Activated CD4-positive, alpha-beta T cell treated with anti-CD3 and anti-CD28 coated beads, Interleukin-10, Interleukin-2, amounts not matched to agents 100 ng/mL and 50 ng/mL, durations not matched to agents 16 hours and 8 hours (primary cell): ENCODE measurements at places on chromosomes 4 and X.

- peak; percentile 80 for DNase-seq
Measured at GRCh38 chr4:150436598-150437370, 145.2 kb upstream of the MAB21L2 start.

- DNase-seq: no peak
Measured at GRCh38 chrX:369563-370101, 17.1 kb downstream of the PPP2R3B start.

GRCh38 chr4:57280481-57280880, 170.3 kb upstream of the IGFBP7 start:
- no peak for DNase-seq

- DNase-seq: no peak
Measured at GRCh38 chr4:71217688-71218087, 121.1 kb upstream of the SLC4A4 start.

- no peak for DNase-seq
Measured at GRCh38 chrX:112677167-112677566, 2.6 kb downstream of the LHFPL1 start.

DNA sequence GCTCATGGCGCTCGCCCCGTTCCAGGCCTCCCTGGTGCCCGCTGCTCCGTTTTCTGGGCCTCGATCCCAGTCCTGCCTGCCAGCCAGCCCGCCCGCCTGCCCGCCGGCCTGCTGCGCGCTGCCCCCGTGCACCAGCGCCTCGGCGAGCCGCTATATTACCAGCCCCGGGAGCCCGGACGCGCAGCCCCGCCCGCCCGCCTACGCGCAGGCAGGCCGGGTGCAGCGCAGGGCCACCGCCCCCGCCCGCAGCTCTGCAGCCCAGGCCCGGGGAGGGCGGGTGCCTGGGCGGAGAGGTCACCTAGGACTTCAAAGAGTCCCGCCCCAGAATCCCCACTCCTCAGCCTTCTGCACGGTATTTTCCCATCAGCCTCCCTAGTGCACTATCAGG, at the start of gene MAOB:
Gene MAOB, minus strand, starts transcription at position 157 of the 388 bp plus-strand sequence. Its CDS starts 151 bp downstream, at position 6.
- DNase-seq: peak; percentile 1

- peak; percentile 18 for DNase-seq
Measured at GRCh38 chr4:149370785-149371420, 444.7 kb downstream of the IQCM start.

DNA sequence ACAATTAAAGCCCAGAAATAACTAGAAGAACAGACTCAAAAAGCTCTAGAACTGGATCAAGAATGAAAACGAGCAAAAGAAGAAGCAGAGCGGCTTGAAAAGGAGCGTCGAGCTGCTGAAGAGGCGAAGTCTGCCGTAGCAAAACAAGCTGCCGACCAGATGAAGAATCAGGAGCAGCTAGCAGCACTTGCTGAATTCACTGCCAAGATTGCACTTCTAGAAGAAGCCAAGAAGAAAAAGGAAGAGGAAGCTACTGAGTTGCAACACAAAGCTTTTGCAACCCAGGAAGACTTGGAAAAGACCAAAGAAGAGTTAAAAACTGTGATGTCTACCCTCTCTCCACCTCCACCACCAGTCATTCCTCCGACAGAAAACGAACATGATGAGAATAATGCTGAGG, 56.1 kb upstream of the PPP4R3C start:
- DNase-seq: no peak

DNA sequence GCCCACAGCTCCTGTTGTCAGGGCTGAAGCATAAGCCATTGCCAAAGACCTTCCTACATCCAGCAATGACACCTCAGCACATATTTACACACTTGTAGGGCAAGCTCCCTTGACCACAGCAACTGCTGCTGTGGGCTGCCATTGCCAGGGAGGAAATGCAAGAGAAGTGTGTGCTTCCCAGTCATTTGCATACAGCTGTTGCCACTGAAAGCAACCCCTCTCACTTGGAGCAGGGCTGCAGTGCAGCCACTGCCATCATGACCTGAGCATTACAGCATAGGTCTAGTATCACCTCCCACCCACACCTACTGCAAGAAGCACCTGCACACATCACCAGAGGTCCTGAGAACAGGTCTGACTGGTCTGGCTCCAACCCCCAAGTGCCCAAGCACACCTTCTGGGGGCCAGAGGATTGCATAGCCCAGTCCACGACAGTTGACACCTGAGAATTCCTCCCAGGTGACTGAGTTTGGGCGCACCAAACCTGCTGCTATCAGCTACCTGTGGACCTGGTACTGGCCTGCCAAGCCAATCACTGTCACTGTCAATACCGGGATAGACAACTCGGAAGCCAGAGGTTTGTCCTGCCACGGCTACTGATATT, 636.5 kb upstream of the SLIT2 start:
- no peak for DNase-seq

- no peak for DNase-seq
Measured at GRCh38 chr4:27055221-27055760, 194.7 kb downstream of the STIM2 start.

GRCh38 chrX:121308276-121308805, 260.9 kb downstream of the GLUD2 start:
- DNase-seq: peak; percentile 95

DNA sequence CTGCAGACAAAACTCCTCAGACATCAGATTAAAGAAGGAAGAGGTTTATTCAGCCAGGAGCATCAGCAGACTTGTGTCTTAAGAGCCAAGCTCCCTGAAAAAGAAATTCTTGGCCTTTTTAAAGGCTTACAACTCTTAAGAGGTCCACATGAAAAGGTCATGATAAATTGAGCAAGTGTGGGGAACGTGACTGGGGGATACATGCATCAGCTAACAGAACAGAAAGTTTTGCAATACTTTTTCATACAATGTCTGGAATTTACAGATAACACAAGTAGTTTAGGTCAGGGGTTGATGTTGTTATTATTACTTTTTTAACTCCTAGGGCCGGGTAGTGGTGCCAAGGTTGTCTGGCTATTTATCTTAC, 55.6 kb upstream of the RBMX start:
- no peak for DNase-seq

GRCh38 chr4:907691-908425, 24.3 kb downstream of the GAK start:
- DNase-seq: no peak

DNA sequence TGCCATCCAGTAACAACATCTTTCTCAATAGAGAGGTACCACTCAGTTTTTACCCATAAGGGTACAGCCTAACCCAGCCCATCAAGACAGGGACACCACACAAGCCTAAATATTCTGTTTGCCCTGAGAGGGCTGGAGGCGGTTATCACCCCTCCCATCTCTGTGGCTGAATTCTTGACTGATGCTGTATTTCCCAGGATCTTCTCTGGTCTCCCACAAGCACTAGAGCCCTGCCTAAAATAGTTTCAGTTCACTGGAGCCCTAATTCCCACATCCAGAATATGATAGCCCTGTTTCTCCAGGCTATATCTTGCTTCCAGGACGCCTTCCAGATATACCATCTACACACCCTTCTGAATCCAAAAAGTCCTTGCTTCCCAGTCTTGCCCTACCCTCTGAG, 91.6 kb upstream of the NMU start:
- no peak for DNase-seq

GRCh38 chr4:184358521-184359232, 115.7 kb downstream of the IRF2 start:
- DNase-seq: no peak
